ENCODE measurements at places on chromosomes 5 and 9.

DNA sequence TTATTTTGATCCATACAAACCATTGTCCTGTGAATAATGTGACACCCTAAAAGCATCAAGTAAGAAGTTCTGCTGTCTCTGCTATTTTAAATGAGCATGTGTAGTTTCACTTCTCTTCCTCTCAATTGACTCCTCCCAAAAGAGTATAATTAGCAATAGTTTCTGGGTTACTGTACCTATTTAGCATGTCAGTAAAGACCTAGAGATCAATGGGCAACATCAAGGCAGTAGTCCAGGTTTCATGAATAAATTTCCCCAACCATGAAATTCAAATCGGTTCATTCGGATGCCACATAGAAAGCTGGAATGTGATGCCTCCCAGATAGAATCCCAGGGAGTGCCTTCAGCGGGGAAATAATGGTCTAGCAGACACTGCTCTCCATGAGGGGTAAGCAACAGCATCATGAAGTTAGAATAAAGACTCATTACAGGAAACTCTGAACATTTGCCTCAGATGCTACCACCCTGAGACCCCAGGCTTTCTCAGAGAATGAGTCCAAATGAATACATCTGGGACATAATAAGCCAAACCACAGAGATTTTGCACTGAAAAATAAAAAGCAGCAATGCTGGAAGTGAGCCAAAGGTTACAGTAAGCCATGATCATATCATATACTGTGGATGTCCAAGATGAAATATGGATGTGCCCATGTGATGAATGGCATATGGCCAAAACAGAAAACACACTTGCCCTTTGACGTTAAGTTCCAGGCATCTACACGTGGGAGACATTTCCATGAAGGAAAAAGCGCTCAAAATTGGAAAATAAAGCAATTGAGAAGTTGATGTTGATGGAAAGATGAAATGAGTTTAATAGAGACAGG, 1107.0 kb upstream of the SEMA6A start:
- DNase-seq, result no peak

DNA sequence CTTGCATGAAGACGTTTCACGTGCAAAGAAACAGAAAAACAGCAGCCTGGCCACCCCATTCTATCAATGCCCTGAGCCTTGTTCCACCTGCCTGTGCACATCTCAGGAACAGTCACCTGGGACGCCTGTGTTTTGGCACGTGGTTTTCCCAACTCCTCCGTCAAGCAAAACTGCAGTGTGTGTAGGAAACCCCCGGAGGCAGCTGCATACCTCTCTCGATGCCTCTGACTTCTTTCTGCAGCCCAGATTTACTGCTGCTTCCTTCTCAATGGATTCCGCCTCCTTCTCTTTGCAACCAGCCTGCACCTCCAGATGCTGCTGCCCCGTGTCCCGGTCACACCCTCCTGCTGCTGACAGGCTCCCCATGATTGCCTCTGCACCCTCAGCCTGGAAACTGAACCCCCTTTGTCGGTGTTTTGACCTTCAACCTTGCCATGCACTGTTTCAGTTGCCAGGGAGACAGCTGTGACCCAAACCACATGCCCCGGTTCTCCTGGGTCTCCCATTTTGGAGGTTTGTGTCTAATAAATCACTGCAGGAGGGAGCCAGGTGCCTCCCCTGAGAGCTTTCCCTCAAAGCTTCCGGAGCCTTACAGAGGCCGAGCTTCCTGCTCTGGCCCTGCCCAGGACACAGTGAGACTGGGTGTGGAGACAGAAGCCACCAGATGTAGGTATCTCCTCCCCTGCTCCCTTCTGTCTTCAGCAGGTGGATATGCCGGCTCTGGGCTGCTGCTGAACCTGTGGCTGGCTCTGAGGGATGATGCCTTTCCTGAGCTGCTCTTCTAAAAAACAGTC, 395.5 kb upstream of the IRX1 start:
- DNase-seq, result no peak

- no peak for DNase-seq
Measured at GRCh38 chr9:79989079-79989478, 417.3 kb downstream of the TLE4 start.

GRCh38 chr9:12859704-12860251, 85.0 kb downstream of the LURAP1L start:
- DNase-seq, result no peak

DNA sequence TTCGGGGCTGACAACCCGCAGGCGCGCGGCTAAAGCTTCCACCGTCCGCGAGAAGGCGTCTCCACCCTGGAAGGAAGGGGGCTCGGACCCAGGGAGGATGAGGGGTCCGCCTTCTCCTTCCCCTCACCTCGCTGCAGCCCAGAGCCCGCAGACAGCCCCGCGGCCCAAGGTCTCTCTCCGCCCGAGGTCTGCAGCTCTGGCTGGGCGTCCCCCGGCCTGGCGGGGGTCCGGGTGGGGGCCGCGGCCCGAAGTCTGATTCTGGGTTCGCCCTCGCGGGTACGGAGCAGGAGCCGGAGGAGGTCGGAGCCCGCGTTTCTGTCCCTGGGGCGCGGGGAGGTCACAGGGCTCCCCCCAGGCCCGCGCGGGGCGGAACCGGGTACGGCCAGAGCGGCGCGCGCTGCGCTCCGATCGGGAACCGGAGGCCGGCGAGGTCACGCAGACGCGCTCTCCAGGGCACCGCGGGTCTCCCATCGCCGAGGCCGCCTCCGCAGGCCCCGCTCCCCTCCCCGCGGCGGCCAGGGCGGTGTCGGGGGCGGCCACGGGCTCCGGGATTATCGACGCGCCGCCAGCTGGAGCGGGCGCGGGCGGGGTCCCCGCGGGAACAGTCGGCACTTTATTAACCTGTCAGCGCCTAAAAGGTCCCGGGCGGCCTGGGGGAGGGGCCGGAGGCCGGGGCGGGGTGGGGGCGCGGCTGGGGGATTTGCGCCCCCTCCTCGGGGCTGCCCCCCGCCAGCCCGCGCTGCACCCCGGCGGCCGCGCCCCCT, 11.6 kb downstream of the LHX3 start:
- no peak for DNase-seq

DNA sequence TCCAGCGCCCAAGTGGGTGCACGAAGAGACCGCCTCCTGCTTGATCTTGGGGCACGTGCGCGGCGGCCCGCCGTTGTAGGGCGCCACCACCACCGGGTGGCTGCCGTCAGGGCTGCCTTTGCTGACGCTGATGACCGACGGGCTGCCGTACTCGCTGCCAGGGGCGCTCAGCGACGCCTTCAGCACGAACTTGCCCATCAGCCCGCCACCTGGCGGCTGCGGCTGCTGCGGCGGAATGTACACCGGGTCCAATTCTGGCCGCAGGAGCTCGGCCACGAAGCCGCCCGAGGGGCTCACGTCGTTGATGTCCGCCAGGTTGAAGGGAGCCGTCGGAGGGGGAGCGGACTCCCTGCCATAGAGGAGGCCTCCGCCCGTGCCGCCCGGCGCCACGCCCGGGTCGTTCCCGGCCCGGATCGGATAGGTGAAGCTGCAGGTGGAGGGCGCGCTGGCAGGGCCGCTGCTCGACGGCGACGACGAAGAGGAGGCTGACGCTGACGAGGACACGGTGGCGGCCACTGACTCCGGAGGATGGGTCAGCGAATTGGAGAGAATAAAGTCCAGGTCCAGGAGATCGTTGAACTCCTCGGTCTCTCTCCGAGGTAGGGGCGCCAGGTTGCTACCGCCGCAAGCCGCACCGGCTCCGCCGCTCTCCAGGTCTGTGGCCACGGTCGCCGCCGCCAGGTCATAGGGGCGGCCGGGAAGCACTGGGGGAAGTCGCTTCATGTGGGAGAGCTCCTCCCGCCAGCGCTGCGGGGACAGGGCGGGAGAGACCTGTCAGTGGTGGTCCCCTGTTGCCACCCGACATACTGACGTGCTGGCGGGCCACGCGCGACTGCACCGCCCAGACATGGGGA, 1.8 kb downstream of the KLF4 start:
- DNase-seq, result no peak

DNA sequence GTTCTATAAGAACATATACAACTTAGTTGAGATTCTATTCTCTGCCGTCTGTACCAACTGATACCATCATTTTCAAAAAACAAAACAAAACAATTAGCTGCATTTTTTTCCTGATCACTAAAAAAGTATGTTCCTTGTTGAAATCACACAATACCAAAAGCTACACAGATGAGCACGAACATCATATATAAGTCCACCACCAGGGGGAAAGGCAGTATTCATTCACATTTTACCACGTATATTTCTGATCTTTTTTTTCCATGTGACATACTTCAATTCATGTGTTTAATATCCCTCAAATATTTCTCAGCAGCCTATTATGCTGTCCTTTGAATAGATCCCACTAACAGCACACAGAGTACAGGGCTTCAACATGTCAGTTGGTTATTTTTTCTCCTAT, 40.6 kb downstream of the IRX2 start:
- DNase-seq, result no peak

All from NCI-H446 (cell line).